Glutamatergic neuron (in vitro differentiated cells): ENCODE measurements at places on chromosomes 7 and 10.

DNA sequence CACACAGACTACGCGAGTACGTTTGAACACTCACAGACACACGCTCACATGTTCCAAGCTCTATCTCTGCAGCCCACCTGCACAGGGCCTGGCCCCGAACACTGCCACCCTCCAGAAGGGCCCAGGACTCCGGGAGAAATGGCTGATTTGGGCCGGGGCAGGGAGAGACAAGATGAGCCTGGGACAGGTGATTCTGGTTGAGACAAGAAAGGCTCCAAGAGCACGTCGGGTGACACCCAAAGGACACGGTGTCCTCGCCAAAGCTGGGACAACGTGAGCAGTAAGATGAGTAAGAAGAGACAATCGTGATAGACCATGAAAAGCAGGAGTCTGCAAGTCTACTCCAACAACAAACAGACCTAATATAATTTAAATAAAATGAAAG, 9.2 kb downstream of the GPER1 start:
- H3K4me3 ChIP-seq: no peak overlapping the region
- H3K27me3 ChIP-seq: peaks cover 4% of the 10 kb centered on the region
- H3K27ac ChIP-seq: no peak overlapping the region
- no peak for DNase-seq
- H3K4me1 ChIP-seq: peaks cover 24% of the 10 kb centered on the region
- peaks cover 15% of the 10 kb centered on the region for H3K36me3 ChIP-seq

DNA sequence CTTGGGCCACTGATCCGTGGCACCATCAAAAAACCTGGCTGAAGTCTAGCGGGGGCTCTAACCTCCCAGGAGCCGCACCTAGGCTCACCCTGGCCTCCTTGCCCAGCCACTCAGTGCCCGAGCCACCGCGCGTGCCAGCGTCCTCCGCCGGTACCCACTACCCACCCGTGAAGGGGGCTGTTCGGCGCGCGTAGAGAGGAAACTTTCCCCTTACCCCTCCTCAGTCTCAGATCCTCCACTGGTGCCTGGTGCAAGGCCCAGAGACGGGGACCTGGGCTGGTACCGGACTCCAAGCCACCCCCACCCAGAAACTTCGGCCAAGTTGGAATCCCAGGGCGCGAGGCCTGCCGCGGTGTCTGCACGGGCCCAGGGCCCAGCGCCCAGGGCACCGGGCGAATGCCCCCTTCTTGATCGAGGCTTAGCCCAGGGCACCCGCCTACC, 3.5 kb upstream of the EBF3 start:
- H3K27me3 ChIP-seq: peaks cover 31% of the 10 kb centered on the region
- peak overlapping the region; percentile 46 for H3K4me3 ChIP-seq
- no peak for DNase-seq
- H3K27ac ChIP-seq: peak overlapping the region; percentile 48
- H3K36me3 ChIP-seq: peaks cover 3% of the 10 kb centered on the region

DNA sequence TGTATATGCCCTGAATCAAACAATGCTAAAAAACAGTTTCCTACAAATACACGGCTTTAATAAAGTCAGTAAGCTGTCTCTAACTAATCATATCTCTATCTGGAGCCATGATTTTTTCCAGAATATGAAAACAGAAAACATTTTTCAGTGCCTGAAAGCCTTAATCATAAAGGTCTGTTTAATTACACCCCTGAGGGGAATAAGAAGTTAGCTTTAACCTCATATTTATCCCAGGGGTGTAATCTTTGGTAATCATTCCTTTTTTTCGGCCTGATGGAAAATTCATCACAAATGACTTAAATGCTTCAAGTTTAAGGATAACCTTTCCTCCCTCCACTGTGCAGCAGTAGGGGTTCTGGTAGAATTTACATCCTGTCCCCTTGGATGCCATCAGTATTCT, 124.2 kb downstream of the ATE1 start:
- DNase-seq: no peak
- H3K36me3 ChIP-seq: no peaks in the 10 kb centered on the region
- H3K4me1 ChIP-seq: peaks cover 5% of the 10 kb centered on the region
- no peak overlapping the region for H3K4me3 ChIP-seq

- H3K27me3 ChIP-seq: peaks cover 4% of the 10 kb centered on the region
- no peaks in the 10 kb centered on the region for H3K36me3 ChIP-seq
- DNase-seq: peak; percentile 33
- H3K4me3 ChIP-seq: peak overlapping the region; percentile 54
- H3K27ac ChIP-seq: peak overlapping the region; percentile 33
Measured at GRCh38 chr10:132447446-132448247, 50.6 kb downstream of the PWWP2B start.

- no peak overlapping the region for H3K4me3 ChIP-seq
- H3K27ac ChIP-seq: no peak overlapping the region
- no peaks in the 10 kb centered on the region for H3K27me3 ChIP-seq
- no peak for DNase-seq
Measured at GRCh38 chr7:85620936-85621685, 434.3 kb upstream of the SEMA3D start.

DNA sequence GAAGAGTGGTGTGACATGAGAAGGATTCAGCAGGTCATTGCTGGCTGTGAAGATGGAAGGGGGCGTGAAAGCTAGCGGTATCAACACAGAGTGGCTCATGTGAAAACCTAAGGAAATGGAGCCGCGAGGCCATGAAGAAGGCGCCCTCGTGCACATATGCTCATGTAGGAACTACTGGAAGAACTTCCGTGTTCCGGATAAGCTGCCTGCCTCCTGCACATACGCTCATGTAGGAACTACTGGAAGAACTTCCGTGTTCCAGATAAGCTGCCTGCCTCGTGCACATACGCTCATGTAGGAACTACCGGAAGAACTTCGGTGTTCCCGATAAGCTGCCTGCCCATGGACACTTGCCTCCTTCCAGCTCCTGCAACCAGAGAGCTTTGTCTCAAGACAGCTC, 179.1 kb downstream of the SDK1 start:
- H3K4me1 ChIP-seq: peaks cover 22% of the 10 kb centered on the region
- H3K4me3 ChIP-seq: no peak overlapping the region
- peaks cover 2% of the 10 kb centered on the region for H3K36me3 ChIP-seq
- no peak overlapping the region for H3K27ac ChIP-seq

GRCh38 chr7:150428671-150429451, 21.6 kb upstream of the GIMAP8 start:
- H3K27me3 ChIP-seq: peaks cover 6% of the 10 kb centered on the region
- H3K4me3 ChIP-seq: peak overlapping the region; percentile 49
- no peaks in the 10 kb centered on the region for H3K36me3 ChIP-seq
- DNase-seq: peak; percentile 71

- peaks cover 6% of the 10 kb centered on the region for H3K36me3 ChIP-seq
- DNase-seq: no peak
- H3K27ac ChIP-seq: no peak overlapping the region
- H3K27me3 ChIP-seq: peaks cover 14% of the 10 kb centered on the region
Measured at GRCh38 chr7:149282331-149282655, 20.3 kb downstream of the ZNF783 start.

GRCh38 chr10:76255241-76255640, 823.8 kb downstream of the LRMDA start:
- H3K27ac ChIP-seq: no peak overlapping the region
- no peaks in the 10 kb centered on the region for H3K4me1 ChIP-seq
- no peaks in the 10 kb centered on the region for H3K27me3 ChIP-seq
- H3K36me3 ChIP-seq: no peaks in the 10 kb centered on the region
- no peak for DNase-seq

- H3K27ac ChIP-seq: no peak overlapping the region
- H3K4me3 ChIP-seq: no peak overlapping the region
- no peak for DNase-seq
- peaks cover 12% of the 10 kb centered on the region for H3K4me1 ChIP-seq
- peaks cover 7% of the 10 kb centered on the region for H3K27me3 ChIP-seq
Measured at GRCh38 chr7:36040679-36041078, 112.4 kb upstream of the EEPD1 start.

DNA sequence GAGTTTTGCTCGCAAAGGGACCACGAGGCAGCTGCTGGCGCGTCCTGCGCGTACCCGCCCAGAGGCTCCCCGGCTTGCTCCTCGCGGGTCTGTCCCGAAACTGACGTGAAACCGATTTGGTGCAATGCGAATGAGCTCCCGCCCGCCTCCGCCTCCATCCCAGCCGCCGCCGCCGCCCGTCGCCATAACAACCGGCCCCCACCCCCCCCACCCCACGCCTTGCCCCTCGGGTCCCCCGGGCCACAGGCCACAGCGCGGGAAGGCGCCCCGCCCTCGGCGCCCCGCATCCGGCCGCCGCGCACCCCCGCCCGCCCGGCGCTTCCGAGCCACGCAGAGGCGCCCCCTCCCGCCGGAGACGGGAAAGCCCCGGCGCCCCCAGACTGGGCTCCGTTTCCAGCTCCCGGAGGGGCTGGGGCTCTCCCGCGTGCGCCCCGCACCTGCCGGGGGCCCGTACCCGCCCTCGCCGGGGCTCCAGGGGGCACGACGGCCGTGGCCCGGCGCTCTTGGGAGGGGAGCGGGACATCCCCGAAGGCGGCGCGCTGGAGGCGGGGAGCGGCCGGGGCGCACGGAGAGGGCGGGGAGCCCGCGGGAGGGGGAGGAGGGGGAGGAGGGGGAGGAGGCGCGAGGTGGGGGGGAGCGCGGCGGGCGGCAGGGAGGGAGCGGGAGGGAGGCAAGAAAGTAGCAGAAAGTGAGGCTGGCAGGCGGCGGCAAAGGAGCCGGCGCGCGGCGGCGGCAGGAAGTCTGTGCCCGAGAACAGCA, at the start of gene CAMK1D:
Gene CAMK1D, plus strand, starts transcription at position 678 of the 759 bp plus-strand sequence.
- peak within 1 kb of the TSS; percentile 95 for H3K27ac ChIP-seq
- peak; percentile 81 for DNase-seq
- H3K36me3 ChIP-seq: no peaks in the 10 kb centered on the region
- H3K4me3 ChIP-seq: peak within 1 kb of the TSS; percentile 99

GRCh38 chr7:155917836-155918430, 105.7 kb upstream of the SHH start:
- no peak for DNase-seq
- H3K4me1 ChIP-seq: no peaks in the 10 kb centered on the region

GRCh38 chr7:70619130-70619529, 512.8 kb upstream of the GALNT17 start:
- H3K27me3 ChIP-seq: peaks cover 16% of the 10 kb centered on the region
- peaks cover 5% of the 10 kb centered on the region for H3K36me3 ChIP-seq
- peaks cover 60% of the 10 kb centered on the region for H3K4me1 ChIP-seq
- peak; percentile 50 for DNase-seq
- H3K4me3 ChIP-seq: peak overlapping the region; percentile 64

GRCh38 chr10:32959006-32959920, 1.2 kb upstream of the ITGB1 start:
- H3K36me3 ChIP-seq: no peaks in the 10 kb centered on the region
- H3K4me1 ChIP-seq: peaks cover 21% of the 10 kb centered on the region
- DNase-seq: no peak
- H3K4me3 ChIP-seq: peak overlapping the region; percentile 97
- H3K27ac ChIP-seq: peak overlapping the region; percentile 99

- H3K27me3 ChIP-seq: no peaks in the 10 kb centered on the region
- H3K36me3 ChIP-seq: no peaks in the 10 kb centered on the region
- DNase-seq: no peak
- peaks cover 8% of the 10 kb centered on the region for H3K4me1 ChIP-seq
- no peak overlapping the region for H3K27ac ChIP-seq
Measured at GRCh38 chr7:135744938-135745702, 3.5 kb downstream of the FAM180A start.

DNA sequence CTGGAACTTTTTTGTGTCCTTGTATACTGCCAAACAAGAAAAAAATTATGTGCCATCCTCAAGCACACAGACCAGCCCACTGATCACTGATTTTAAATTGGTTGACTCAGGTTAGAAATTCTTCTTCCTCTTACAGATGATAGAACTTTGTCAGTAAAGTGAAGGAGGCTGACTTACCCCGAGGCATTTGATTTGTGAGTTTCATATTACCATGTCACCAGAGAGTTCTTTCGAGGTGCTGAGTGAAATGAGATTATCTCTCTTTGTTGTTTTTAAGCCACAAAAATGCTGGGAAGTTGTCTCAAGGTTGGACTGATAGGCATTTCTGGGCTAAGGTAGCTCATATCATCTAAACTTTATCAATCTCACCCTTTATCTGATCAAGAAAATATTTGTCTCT, 78.8 kb upstream of the FAM180A start:
- peak overlapping the region; percentile 14 for H3K4me3 ChIP-seq
- peaks cover 5% of the 10 kb centered on the region for H3K36me3 ChIP-seq
- H3K27ac ChIP-seq: peak overlapping the region; percentile 24
- no peak for DNase-seq
- H3K4me1 ChIP-seq: peaks cover 69% of the 10 kb centered on the region

DNA sequence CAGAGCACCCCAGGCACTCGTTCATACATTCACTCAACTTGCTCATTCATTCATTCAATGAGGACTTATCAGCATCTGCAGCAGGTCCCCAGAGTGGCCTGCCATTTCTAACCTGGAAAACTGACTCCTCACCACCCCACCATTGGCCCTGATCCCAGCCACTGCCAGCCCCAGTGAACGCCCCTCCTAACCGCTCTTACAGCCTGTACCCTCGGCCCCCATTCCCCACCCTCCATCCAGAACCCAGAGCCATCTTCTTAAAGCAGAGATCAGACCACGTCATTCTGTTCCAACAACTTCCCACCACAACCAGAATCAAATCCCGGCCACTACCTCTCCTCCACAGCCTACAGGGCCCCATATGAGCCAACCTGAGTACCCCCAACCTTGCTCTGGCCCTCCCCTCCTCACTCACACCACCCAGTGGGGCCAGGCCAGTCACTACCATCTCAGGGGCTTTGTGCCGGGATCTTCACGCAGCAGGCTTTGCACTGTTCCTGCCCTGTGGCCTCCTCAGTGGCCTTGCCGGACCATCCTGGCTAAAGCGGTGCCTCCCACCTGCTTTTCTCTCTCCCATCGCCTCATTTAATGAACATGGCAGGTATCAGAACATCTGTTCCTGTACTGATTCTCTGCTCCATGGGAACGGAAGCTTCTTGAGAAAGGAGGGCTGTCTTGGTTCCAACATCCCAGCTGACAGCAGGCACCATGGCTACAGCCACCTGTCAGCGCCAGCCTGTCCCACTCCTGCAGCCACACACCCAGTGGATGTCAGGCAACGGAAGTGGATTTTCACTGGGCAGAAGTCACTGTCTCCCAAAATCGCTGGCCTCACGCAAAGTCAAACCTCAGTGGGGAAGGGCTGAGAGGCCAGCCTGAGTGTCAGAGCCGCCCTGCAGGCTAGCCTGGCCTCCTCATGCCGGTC, 45.4 kb downstream of the FAM53B start:
- H3K4me3 ChIP-seq: peak overlapping the region; percentile 32
- H3K27ac ChIP-seq: peak overlapping the region; percentile 48
- no peaks in the 10 kb centered on the region for H3K36me3 ChIP-seq

DNA sequence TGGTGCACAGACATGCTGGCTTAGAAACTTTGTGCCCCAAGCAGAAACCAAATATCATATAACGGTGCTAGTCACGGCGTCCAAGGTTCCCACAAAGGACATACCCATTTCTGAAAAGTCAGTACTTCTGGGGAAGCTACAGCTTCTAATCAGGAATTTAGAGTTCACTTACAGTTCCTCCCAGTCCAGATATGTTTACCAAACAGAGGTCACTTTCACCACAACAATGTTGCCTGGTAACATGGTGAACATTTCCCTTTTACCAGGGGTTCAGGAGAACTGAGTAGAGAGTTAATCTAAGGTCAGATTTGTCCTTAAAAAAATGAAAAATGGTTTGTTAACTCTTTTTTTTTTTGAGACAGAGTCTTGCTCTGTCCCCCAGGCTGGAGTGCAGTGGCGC, 265.9 kb upstream of the MKLN1 start:
- peaks cover 2% of the 10 kb centered on the region for H3K4me1 ChIP-seq
- H3K27ac ChIP-seq: no peak overlapping the region
- no peaks in the 10 kb centered on the region for H3K27me3 ChIP-seq
- no peaks in the 10 kb centered on the region for H3K36me3 ChIP-seq
- no peak for DNase-seq
- H3K4me3 ChIP-seq: no peak overlapping the region

- no peaks in the 10 kb centered on the region for H3K27me3 ChIP-seq
- no peak overlapping the region for H3K4me3 ChIP-seq
- no peak for DNase-seq
- H3K27ac ChIP-seq: no peak overlapping the region
- H3K36me3 ChIP-seq: no peaks in the 10 kb centered on the region
- peaks cover 15% of the 10 kb centered on the region for H3K4me1 ChIP-seq
Measured at GRCh38 chr10:110574420-110574819, 6.9 kb downstream of the SMC3 start.
